Stimulated activated CD4-positive, alpha-beta T cell treated with anti-CD3 and anti-CD28 coated beads, Interleukin-15, amount 100 ng/mL, for 48 hours (primary cell): ENCODE measurements at places on chromosomes 5 and 9.

- DNase-seq = no peak
Observed at GRCh38 chr9:30846651-30847050, 1537.8 kb upstream of the ACO1 start.

DNA sequence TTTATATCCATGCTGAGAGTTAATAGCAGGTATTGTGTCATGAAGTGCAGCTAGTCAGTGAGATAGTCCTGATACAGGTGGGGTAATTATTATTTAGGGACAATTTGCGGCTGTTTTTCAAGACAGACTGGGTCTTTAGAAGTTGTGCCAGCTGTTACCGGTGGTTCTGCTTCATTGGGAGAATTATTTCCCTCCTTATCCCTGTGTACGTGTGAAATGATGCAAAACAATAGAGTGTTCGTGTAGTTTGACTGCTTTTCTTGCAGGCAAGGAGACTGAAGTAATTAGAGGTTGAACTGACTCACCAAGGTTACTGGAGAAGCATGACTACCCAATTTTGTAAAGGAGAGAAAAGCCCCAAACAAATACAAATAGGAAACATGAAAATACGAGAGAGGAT lies 101.7 kb downstream of the ARRDC3 start:
- no peak for DNase-seq

DNA sequence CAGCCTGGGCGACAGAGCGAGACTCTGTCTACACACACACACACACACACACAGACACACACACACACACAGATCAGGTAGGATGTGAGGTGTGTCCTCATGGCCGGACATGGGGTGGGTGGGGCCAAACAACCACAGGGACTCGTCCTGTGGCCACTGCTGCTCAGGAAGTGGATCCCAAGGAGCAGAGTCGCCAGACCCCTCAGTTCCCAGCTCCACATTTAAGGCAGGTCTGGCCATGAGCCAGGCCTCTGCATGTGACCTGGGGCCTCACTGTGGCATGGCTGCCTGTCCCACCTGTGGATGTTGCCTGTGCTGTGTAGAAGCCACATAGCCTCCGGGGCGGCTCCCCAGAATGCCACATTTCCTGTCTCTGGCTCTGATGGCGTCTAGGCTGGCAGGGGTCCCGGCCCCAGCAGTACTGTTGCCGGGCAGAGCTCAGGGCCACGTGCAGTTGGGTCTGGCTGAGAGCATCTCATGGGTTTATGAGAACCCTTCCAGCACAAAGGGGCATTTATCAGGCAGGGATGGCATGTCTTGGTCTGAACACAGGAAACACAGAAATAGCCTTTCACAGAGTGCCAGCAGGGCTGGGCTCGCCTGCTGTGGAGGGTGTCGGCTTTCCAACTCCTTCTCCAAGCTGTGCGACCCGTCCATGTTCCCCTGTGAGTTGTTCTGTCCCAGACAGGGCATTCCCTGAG lies 9.9 kb upstream of the NINJ1 start:
- no peak for DNase-seq

GRCh38 chr9:126421567-126422428 lies 95.2 kb downstream of the MVB12B start:
- no peak for DNase-seq
